Activated CD4-positive, alpha-beta T cell treated with anti-CD3 and anti-CD28 coated beads, Interleukin-2, Interleukin-6, amounts not matched to agents 100 ng/mL and 50 ng/mL, durations not matched to agents 16 hours and 8 hours (primary cell): ENCODE measurements at places on chromosomes 7 and 10.

- DNase-seq = no peak
Observed at GRCh38 chr10:17061418-17061817, 68.2 kb downstream of the CUBN start.

- DNase-seq = no peak
Observed at GRCh38 chr7:1459920-1460820, 900 bp upstream of the MICALL2 start.

- DNase-seq = no peak
Observed at GRCh38 chr10:60497364-60497763, 107.7 kb upstream of the ANK3 start.

DNA sequence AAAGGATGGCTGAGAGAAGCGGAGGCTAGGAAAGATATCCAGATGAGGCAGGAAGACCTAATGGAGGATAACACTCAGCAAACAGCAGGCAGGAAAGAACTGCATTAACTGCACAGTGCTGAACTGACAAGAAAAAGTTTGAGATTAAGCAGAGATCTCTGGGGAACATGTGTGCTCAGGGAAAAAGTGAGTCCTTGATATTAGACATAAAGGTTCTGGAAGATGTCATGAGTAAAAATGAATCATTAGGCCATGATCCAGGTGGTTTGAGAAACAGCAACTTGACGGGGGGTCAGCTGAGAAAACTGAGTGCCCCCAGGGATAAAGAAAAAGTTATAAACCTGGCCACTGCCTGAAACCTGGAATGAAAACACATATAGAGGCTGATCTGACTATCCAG, 27.3 kb upstream of the ANK3 start:
- no peak for DNase-seq

GRCh38 chr7:156993925-156994235, 16.6 kb downstream of the MNX1 start:
- DNase-seq = no peak

- DNase-seq = no peak
Observed at GRCh38 chr10:86387178-86387794, 20.7 kb upstream of the GRID1 start.

- DNase-seq = no peak
Observed at GRCh38 chr7:131935180-131935579, 378.8 kb upstream of the PODXL start.

- DNase-seq = no peak
Observed at GRCh38 chr10:30007406-30007805, 52.0 kb downstream of the JCAD start.

DNA sequence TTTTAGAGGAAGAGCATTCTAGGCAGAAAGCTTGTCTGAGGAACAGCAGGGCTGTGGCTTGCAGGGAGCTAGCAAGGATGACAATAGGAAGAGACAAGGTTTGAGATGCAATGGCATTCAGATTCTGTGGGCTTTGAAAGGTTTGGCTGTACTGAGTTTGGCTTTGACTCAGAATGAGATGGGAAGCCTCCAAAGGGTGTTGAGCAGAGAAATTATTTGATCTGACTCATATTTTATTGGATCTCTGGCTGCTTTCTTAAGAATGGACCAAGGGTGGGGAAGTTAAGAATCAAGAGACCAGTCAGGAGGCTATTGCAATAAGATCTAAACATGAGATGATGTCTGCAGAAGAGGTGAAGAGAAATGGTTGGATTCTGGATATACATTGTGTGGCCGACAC, 273.2 kb downstream of the CDK14 start:
- DNase-seq = no peak

DNA sequence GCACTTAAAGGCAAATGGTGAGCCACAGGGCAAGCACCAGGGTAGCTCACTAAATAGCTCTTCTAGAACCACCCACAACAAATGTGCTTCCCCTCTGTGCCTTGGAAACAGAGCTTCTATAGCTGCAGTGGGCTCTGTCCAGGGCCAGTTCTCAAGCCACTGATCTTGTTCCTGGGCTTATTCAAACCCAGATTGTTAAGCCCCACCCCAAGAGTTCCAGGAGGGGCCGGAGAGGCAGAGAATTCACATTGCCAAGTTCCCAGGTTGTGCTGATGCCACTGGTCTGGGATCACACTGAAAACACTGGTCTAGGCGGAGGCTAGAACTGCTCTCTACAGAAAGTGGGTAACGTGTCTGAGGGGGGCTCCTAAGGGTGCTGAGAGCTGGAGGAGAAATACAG, 15.4 kb upstream of the KDM7A start:
- no peak for DNase-seq

DNA sequence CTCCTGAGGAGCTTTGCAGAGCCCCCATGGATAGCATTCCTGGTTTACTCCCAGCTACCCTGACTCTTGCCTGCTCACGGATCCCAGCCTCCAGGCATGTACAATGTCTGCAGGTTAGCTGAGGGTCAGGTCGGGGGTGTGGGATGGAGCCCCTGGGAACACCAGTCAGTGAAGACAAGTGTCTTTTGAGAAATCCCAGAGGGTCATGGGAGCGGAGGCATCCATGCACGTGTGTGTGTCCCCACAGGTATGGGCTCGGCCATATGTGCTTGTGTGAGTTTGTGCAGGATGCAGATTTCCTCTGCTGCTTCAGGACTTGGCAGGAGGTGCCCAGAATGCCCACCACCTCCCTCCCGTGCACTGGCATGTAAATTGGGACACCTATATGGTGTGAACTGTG, 28.3 kb upstream of the EN2 start:
- no peak for DNase-seq

GRCh38 chr7:55021053-55021452, 2.2 kb downstream of the EGFR start:
- no peak for DNase-seq

GRCh38 chr7:139842401-139843210, 13.5 kb downstream of the TBXAS1 start:
- no peak for DNase-seq

DNA sequence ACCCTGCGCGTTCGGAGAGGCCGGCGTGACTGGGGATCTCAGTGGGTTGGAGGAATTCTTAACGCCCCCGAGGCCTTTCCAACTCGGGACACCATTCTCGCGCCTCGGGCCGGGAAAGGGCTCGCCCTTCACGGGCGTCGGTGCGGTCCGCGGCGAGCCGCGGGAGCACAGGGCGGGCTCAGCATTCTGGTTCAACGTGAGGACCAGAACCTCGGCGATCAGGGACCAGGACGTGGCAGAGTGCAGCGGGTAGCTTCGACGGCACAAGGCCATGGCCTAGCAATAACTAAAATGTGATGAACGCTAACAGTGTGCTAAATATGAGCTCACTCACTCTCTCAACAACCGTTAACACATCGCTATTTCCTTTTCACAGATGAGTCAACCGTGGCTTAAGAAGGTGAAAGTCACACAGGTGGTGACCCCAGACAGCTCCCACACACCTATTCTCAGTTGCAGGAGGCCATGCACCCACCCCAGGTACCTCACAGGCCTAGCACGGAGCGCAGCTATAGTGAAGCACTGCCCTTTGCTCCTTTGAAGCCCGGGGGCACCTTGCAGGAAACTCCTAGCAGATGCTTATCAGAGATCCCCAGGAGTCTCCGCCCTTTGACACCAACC, 4.5 kb upstream of the EMX2 start:
- peak; percentile 29 for DNase-seq

GRCh38 chr7:122212754-122213153, 68.7 kb upstream of the AASS start:
- no peak for DNase-seq

DNA sequence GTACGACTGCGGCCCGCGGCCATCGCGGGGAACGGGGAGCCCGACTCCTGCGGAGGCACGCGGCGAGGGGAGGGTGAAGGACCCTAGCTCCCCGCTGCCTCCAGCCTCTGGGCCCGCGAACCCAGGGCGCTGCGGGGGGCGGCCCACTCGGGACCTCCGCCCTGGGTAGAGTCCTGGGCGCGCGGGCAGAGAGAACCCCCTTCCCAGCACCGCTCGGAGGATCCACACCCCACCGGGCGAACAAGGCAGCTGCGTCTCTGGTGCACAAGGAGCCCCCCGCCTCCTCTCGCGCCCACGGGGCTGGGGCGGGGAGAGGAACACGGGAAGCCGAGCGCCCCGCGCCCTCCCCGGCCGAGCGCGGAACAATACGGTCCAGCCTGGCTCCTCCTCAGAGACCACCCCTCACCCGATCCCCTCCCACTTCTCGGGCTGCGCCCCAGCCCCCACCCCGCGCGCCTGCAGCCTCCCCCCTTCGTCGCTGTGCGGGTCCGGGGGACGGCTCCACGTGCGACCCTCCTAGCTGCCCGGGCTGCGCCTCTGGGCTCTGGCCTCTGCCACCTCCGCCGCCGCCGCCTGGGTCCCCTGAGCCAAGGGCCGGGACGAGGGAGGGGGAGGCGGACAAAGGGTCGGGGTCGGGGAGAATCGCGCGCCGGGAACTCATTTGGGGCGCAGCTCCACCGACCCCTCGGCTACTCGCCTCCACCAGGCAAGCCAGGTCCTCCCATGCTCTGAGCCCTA, at the start of gene WDR86:
TSS of gene WDR86 (minus strand) at position 372 of the 738 bp plus-strand sequence. CDS start 449 bp downstream, outside the sequence.
- DNase-seq = no peak

DNA sequence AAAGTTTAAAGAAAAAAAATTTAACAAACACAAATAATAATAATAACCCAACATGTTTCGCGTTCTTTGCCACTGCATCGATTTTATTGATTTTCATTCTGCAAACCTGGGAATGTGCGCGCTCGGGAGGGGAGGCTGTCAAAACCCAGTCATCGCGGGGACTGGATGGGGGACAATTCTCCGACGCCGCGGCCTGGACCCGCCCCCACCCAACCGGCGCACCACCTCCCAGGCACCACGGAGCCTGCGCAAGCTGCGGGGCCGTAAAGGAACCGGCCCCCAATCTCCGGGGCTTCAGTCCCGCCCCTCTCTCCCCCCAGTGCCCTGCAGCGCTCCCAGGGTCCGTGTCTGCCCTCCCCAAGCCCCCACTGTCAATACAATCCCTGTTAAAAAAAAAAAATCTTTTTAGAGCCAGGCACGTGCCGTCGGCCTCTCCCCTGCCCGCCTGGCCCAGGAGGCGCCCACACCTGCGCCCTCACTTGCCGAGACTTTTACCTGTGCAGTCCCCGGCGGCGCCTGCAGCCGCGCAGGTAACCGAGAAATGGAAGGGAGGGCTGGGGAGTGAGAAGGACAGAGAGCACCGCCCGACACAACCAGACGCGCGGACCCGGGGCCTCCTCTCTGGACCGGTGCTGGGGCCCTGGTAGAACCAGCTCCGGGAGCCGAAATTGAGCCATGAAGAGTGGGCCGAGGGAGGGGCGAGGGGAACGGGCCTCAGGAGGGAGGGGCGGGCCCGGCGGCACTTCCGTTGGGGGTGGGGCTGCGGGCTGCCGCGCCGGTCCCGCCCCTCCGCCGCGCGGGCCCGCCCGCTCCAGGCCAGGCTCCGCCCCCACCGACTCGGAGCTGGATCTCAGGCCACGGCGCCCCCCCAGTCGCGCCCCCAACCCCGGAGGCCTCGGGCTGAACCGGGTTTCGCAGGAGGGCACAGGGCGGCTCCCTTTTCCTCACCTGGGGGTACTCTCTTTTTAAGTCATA, 7.6 kb upstream of the ZNF503 start:
- DNase-seq = no peak

- DNase-seq = no peak
Observed at GRCh38 chr10:63240807-63241206, 107.7 kb downstream of the NRBF2 start.

DNA sequence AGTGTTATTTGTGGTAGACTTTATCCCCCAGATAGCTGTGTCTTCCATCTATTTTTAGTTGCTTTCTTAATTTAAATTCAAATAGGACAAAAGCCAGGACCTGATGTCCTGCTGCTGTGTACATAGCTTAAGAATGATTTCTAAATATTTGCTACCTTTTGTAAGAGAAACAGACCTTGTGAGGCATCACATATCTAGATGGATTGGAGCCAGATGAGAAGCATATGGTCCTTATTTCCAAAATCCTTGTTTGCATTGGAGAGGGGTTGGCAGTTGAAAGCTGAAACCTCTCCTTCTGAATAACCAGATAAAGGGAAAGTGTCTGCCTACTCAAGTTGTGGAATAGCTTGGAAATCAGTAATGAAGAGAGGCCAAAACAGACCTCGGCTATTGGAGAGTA, 50.7 kb upstream of the AMPH start:
- DNase-seq = no peak

GRCh38 chr10:103901299-103901698, 16.7 kb downstream of the STN1 start:
- no peak for DNase-seq

DNA sequence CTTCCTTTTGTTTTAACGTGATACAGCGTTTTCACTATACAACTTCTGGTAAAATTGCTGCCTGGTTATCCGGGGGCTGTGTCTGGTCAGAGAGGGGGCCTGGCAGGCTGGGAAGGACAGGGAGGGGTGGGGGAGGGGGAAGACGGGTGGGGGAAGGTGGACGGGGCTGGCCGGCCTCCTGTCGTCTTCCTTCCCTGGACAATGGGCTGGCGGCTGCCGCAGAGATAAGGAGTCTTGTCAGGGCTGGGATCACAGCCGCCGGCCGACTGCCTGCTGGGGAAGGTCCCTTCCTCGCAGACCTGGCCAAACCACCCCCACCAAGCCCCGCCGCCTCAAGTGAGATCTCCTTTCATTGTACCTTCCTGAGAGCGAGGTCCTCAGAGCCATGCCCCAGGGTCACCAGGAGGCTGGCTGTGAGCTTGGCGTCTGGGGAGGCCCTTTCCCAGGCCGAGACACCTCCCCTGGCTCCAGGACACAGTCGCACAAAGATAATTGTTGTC, 151.2 kb upstream of the TNRC18 start:
- no peak for DNase-seq

DNA sequence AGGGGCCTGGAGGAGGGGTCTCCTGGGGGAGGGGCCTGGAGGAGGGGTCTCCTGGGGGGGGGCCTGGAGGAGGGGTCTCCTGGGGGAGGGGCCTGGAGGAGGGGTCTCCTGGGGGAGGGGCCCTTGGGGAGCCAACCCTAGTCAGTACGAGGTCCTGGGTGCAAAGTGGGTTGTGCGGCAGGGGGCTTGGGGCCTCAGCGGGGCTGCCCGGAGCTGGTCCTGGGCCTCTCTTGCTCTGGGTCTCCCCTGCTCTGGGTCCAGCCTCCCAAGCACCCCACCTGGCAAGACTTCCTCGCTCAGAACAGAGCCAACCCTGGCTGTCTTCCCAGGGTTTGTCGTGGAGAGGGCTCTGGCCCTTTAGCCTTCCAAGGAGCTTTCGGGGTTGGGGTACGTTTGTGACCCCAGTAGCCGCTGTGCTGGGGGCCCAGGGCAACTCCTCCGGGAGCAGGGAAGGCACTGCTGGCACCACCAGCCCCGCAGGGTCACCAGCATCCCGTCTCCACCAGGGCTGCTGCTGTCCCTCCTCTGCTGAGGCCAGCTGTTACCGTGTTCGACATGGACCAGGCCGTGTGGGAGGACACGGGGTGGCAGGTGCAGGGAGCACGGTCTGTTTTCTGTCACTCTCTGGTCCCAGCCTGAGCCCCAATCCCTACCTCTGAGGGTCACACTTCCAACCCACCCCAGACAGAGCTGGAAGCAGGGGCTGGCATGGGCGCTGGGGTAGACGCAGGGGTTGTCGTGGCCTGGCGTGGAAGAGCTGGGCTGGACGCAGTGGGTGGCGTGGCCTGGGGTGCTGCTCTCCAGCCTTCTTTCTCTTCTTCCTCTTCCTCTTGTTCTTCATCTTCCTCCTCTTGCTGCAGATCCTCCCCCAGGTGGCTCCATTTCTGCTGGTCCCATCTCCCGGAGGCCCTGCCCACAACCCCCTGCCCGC, 22.8 kb downstream of the PWWP2B start:
- DNase-seq = no peak
